ENCODE measurements at places on chromosomes 12 and 14. TPM values are rescaled to one million over a fixed set of nuclear protein-coding genes. Genes with fewer than 3 reads are reported as not detected.

The NR4A1 gene
- total RNA-seq = 13.4 TPM

DNA sequence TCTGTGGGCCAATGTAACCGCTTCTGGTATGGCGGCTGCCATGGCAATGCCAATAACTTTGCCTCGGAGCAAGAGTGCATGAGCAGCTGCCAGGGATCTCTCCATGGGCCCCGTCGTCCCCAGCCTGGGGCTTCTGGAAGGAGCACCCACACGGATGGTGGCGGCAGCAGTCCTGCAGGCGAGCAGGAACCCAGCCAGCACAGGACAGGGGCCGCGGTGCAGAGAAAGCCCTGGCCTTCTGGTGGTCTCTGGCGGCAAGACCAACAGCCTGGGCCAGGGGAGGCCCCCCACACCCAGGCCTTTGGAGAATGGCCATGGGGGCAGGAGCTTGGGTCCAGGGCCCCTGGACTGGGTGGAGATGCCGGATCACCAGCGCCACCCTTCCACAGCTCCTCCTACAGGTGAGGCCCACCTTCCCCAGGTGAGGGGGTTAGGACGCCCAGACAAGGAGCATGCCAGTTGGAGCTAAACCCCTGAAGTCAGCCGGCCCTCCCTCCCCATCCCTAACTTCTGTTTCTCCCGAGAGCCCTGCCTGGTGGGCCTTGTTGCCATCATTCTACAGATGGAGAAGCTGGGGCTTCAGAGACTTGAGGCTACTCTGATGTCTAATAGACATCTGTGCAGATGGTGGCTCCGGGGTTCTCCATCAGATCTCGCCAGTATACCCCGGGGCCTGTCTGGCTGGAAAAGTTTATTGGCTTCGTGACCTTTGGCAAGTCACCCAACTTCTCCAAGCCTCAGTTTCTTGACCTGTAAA lies 25.3 kb downstream of the PAPLN start:
- no peak overlapping the region for H3K27ac ChIP-seq
- no peaks in the 10 kb centered on the region for H3K36me3 ChIP-seq
- DNase-seq = no peak
- no peaks in the 10 kb centered on the region for H3K27me3 ChIP-seq
- no peaks in the 10 kb centered on the region for H3K4me1 ChIP-seq

GRCh38 chr12:20494851-20495250 lies 126.5 kb downstream of the PDE3A start:
- no peak overlapping the region for H3K4me3 ChIP-seq
- H3K27me3 ChIP-seq = no peaks in the 10 kb centered on the region
- no peaks in the 10 kb centered on the region for H3K4me1 ChIP-seq
- DNase-seq = no peak

- no peaks in the 10 kb centered on the region for H3K36me3 ChIP-seq
- no peaks in the 10 kb centered on the region for H3K27me3 ChIP-seq
- H3K4me3 ChIP-seq = no peak overlapping the region
- no peaks in the 10 kb centered on the region for H3K4me1 ChIP-seq
Measured at GRCh38 chr14:85198001-85198400, 331.9 kb upstream of the FLRT2 start.

GRCh38 chr12:12587878-12588277 lies 23.8 kb upstream of the CREBL2 start:
- H3K27me3 ChIP-seq = no peaks in the 10 kb centered on the region
- peaks cover 71% of the 10 kb centered on the region for H3K4me1 ChIP-seq
- no peak overlapping the region for H3K4me3 ChIP-seq
- no peak for DNase-seq
- no peaks in the 10 kb centered on the region for H3K36me3 ChIP-seq
- H3K27ac ChIP-seq = peak overlapping the region; percentile 56

The FERMT2 gene
- total RNA-seq = 9.7 TPM

The HOXC6 gene
- 5.7 TPM for total RNA-seq

DNA sequence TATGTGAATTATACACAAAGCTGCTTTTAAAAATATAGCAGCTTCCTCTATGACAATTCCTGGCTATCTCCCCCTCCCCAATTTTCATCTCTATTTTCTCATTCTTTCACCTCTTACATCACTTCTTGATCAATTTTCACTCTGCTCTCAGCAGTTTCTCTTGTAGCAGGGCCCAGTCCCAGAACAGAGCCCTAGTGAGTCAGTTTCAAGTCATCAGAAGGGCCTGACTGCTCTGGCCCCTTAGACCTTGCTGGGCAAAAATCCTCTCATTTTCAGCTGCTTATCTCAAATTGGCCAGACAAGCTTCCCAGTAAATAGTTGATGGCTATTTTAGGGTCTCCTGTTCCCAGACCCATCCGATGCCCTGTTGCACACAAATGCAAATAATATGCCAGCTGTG lies 101.4 kb downstream of the TTC7B start:
- H3K4me1 ChIP-seq = peaks cover 23% of the 10 kb centered on the region
- H3K27ac ChIP-seq = 0 out of 2 replicates have a peak overlapping the region, but pooled peaks have one; percentile 50
- no peaks in the 10 kb centered on the region for H3K27me3 ChIP-seq
- DNase-seq = no peak
- H3K4me3 ChIP-seq = no peak overlapping the region

The C14orf180 gene
- not detected for total RNA-seq

GRCh38 chr14:63460680-63461369 lies 82.4 kb downstream of the PPP2R5E start:
- no peak overlapping the region for H3K4me3 ChIP-seq
- H3K36me3 ChIP-seq = no peaks in the 10 kb centered on the region
- no peaks in the 10 kb centered on the region for H3K4me1 ChIP-seq
- no peaks in the 10 kb centered on the region for H3K27me3 ChIP-seq
- DNase-seq = no peak

The P2RX7 gene
- total RNA-seq = 2.2 TPM

The CLEC6A gene
- not detected for total RNA-seq

- no peaks in the 10 kb centered on the region for H3K27me3 ChIP-seq
- H3K4me1 ChIP-seq = 0 out of 2 replicates have a peak, but pooled peaks cover 8% of the 10 kb centered on the region
Measured at GRCh38 chr14:55760789-55761566, 181.0 kb downstream of the KTN1 start.

GRCh38 chr12:10491766-10492165 lies 13.9 kb upstream of the EIF2S3B start:
- no peaks in the 10 kb centered on the region for H3K4me1 ChIP-seq
- no peak overlapping the region for H3K27ac ChIP-seq
- no peak for DNase-seq
- no peaks in the 10 kb centered on the region for H3K36me3 ChIP-seq
- no peak overlapping the region for H3K4me3 ChIP-seq

The MAP4K5 gene
- 66.6 TPM for total RNA-seq

The ANKLE2 gene
- total RNA-seq = 102 TPM

DNA sequence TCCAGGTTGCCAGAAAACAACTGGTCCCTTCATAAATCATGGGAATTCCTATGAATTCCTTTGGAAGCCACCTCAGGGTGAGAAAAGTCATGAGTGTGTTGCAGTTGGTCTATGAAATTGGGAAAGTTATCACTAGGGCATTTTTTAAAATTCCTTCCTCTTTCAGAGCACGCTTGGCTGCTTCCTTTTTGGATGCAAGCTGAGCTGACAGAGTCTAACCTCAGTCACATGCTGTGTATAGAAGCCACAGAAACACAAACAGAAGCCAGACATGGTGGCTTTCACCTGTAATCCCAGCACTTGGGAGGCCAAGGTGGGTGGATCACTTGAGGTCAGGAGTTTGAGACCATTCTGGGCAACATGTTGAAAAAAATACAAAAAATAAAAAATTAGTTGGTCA lies 21.7 kb upstream of the HELB start:
- no peaks in the 10 kb centered on the region for H3K27me3 ChIP-seq
- no peaks in the 10 kb centered on the region for H3K4me1 ChIP-seq
- H3K27ac ChIP-seq = no peak overlapping the region
- H3K4me3 ChIP-seq = no peak overlapping the region
- no peak for DNase-seq

- H3K36me3 ChIP-seq = no peaks in the 10 kb centered on the region
- peaks cover 32% of the 10 kb centered on the region for H3K27me3 ChIP-seq
- DNase-seq = no peak
- H3K4me1 ChIP-seq = no peaks in the 10 kb centered on the region
Measured at GRCh38 chr14:57578801-57579200, 85.1 kb upstream of the CCDC198 start.

The CNTN1 gene
- total RNA-seq = 0.37 TPM

GRCh38 chr12:14982562-14982961 lies 9.7 kb downstream of the PDE6H start:
- no peaks in the 10 kb centered on the region for H3K36me3 ChIP-seq
- DNase-seq = no peak
- no peak overlapping the region for H3K4me3 ChIP-seq
- no peaks in the 10 kb centered on the region for H3K27me3 ChIP-seq

The NDRG2 gene
- total RNA-seq = 12.2 TPM

GRCh38 chr14:37453985-37454384 lies 141.1 kb downstream of the FOXA1 start:
- no peaks in the 10 kb centered on the region for H3K27me3 ChIP-seq
- H3K4me1 ChIP-seq = no peaks in the 10 kb centered on the region
- H3K27ac ChIP-seq = no peak overlapping the region
- no peaks in the 10 kb centered on the region for H3K36me3 ChIP-seq
- DNase-seq = no peak

The ASCL1 gene
- not detected for total RNA-seq

The BTBD7 gene
- 30.1 TPM for total RNA-seq

The CISTR gene
- not detected for total RNA-seq

The MMP14 gene
- total RNA-seq = 22.4 TPM

The NRIP2 gene
- not detected for total RNA-seq

- DNase-seq = no peak
- H3K36me3 ChIP-seq = no peaks in the 10 kb centered on the region
- no peak overlapping the region for H3K27ac ChIP-seq
Measured at GRCh38 chr12:50859621-50860310, 17.0 kb downstream of the TMPRSS12 start.

The DBX2 gene
- total RNA-seq = not detected

GRCh38 chr12:102067574-102068258 lies 5.9 kb upstream of the WASHC3 start:
- H3K4me1 ChIP-seq = peaks cover under 1% of the 10 kb centered on the region
- no peaks in the 10 kb centered on the region for H3K27me3 ChIP-seq
- no peaks in the 10 kb centered on the region for H3K36me3 ChIP-seq
- no peak overlapping the region for H3K27ac ChIP-seq
- H3K4me3 ChIP-seq = no peak overlapping the region

The ENDOU gene
- 0.39 TPM for total RNA-seq

- H3K27ac ChIP-seq = no peak overlapping the region
- peaks cover 34% of the 10 kb centered on the region for H3K27me3 ChIP-seq
- DNase-seq = no peak
- H3K4me1 ChIP-seq = no peaks in the 10 kb centered on the region
- no peaks in the 10 kb centered on the region for H3K36me3 ChIP-seq
Measured at GRCh38 chr14:100586153-100586402, 1.1 kb downstream of the BEGAIN start.

DNA sequence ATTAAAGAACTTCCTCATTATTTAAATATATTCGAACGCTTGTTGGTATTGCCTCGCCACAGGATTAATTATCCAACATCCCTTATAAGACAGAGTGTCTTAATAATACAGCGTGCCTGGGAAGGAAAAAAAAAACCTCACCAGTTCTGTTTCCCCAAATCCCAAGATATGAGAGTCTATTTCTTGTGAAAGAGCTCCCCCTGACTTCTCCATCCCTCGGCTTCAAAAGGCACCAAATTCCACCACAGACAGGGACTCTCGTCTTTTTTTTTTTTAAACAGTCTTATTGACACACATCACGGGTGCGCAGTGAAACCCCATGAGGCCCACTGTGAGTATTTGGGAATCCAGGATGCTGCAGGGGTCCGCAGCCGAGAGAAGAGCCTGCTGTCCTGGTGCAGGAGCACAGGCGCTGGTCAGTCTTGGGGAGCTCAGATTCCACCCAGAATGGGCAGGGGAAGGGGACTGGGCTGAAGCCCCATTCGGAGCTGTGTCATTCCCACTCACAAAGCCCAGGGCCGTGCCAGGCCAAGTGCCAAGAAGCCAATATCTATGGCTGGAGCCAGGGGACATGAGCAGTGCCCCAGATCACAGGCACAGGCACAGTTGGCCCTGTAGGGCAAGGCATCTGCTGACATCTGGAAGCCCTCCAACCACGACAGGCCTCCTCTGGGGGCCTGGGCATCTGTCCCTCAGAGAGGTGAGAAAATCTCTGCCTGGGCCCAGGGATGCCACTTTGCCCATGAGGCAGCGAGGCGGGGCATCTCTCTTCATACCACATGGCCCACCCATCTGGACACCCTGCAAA lies 71.9 kb downstream of the BCL11B start:
- H3K27ac ChIP-seq = no peak overlapping the region
- peaks cover 51% of the 10 kb centered on the region for H3K27me3 ChIP-seq
- H3K36me3 ChIP-seq = no peaks in the 10 kb centered on the region
- H3K4me1 ChIP-seq = no peaks in the 10 kb centered on the region
- H3K4me3 ChIP-seq = no peak overlapping the region
- no peak for DNase-seq

The RBP5 gene
- 1.3 TPM for total RNA-seq

The KRT77 gene
- not detected for total RNA-seq

- peaks cover 18% of the 10 kb centered on the region for H3K36me3 ChIP-seq
- H3K4me1 ChIP-seq = no peaks in the 10 kb centered on the region
- no peaks in the 10 kb centered on the region for H3K27me3 ChIP-seq
Measured at GRCh38 chr14:45120096-45120495, 14.2 kb downstream of the FKBP3 start.

- peak overlapping the region; percentile 88 for H3K4me3 ChIP-seq
- H3K27me3 ChIP-seq = no peaks in the 10 kb centered on the region
- peaks cover 19% of the 10 kb centered on the region for H3K4me1 ChIP-seq
- DNase-seq = peak; percentile 46
- H3K36me3 ChIP-seq = peaks cover 2% of the 10 kb centered on the region
- no peak overlapping the region for H3K27ac ChIP-seq
Measured at GRCh38 chr14:60648249-60648933, 886 bp downstream of the SIX1 start.

The RD3L gene
- total RNA-seq = not detected

- DNase-seq = no peak
- no peaks in the 10 kb centered on the region for H3K36me3 ChIP-seq
- H3K27me3 ChIP-seq = peaks cover 85% of the 10 kb centered on the region
- no peaks in the 10 kb centered on the region for H3K4me1 ChIP-seq
- no peak within 1 kb of the TSS for H3K27ac ChIP-seq
Measured at GRCh38 chr12:55636853-55637252, at the start of gene OR10P1. OR10P1 (plus strand) TSS chr12:55636892; CDS start chr12:55636892, 0 bp downstream.

The CCDC197 gene
- not detected for total RNA-seq

GRCh38 chr12:128914908-128915563 lies 61.8 kb downstream of the GLT1D1 start:
- H3K4me3 ChIP-seq = no peak overlapping the region
- no peaks in the 10 kb centered on the region for H3K36me3 ChIP-seq
- H3K27me3 ChIP-seq = peaks cover 85% of the 10 kb centered on the region

The RNASE1 gene
- total RNA-seq = 47.4 TPM

- H3K27me3 ChIP-seq = no peaks in the 10 kb centered on the region
- DNase-seq = no peak
- H3K4me1 ChIP-seq = peaks cover 34% of the 10 kb centered on the region
Measured at GRCh38 chr12:32454866-32455265, 55.5 kb downstream of the FGD4 start.

- H3K4me1 ChIP-seq = no peaks in the 10 kb centered on the region
- no peak overlapping the region for H3K4me3 ChIP-seq
- H3K27me3 ChIP-seq = no peaks in the 10 kb centered on the region
- H3K27ac ChIP-seq = no peak overlapping the region
Measured at GRCh38 chr14:100290607-100291304, 15.5 kb downstream of the SLC25A29 start.
